Articular chondrocyte of knee joint (primary cell): ENCODE measurements at places on chromosomes 11 and 22. TPM values are rescaled to one million over a fixed set of nuclear protein-coding genes. Genes with fewer than 3 reads are reported as not detected.

SAA1 gene
- 0.32 and 0.39 TPM in 2 replicates for total RNA-seq

RAB38 gene
- 0.13 and 0.32 TPM in 2 replicates for total RNA-seq

SLC17A6 gene
- total RNA-seq = not detected in 2 replicates

PIWIL4 gene
- 4.4 and 6.8 TPM in 2 replicates for total RNA-seq

E2F8 gene
- 0.52 and 1.1 TPM in 2 replicates for total RNA-seq

DDIAS gene
- 2.6 and 3.1 TPM in 2 replicates for total RNA-seq

OR2AT4 gene
- total RNA-seq = not detected in 2 replicates

RASD2 gene
- total RNA-seq = 0.22 and 0.52 TPM in 2 replicates

HDHD5 gene
- total RNA-seq = 23.0 and 31.6 TPM in 2 replicates

BRSK2 gene
- under 0.01 TPM in 1 of 2 replicates, not detected in the other for total RNA-seq

DGAT2 gene
- total RNA-seq = 2.4 TPM in 2 replicates

F2 gene
- total RNA-seq = not detected in 2 replicates

ADAMTS8 gene
- under 0.01 TPM in 1 of 2 replicates, not detected in the other for total RNA-seq

FGF4 gene
- total RNA-seq = not detected in 2 replicates

OR4C5 gene
- total RNA-seq = not detected in 2 replicates

SHANK2 gene
- total RNA-seq = 3.2 and 3.7 TPM in 2 replicates

POU2AF1 gene
- not detected in 2 replicates for total RNA-seq

ELMOD1 gene
- 0.11 TPM in 1 of 2 replicates, not detected in the other for total RNA-seq

PDE3B gene
- 4.3 and 8.6 TPM in 2 replicates for total RNA-seq

TAF1D gene
- 178 and 254 TPM in 2 replicates for total RNA-seq

APOA4 gene
- total RNA-seq = not detected in 2 replicates

MMP7 gene
- not detected in 2 replicates for total RNA-seq

PSMA1 gene
- total RNA-seq = 160 and 165 TPM in 2 replicates

NRXN2 gene
- 2.6 and 7.6 TPM in 2 replicates for total RNA-seq

CRYBB2 gene
- total RNA-seq = not detected in 2 replicates

KRTAP5-1 gene
- total RNA-seq = not detected in 2 replicates

APOBEC3B gene
- 3.1 and 5.1 TPM in 2 replicates for total RNA-seq

OR8D4 gene
- 0.32 TPM in 1 of 2 replicates, not detected in the other for total RNA-seq

MIOX gene
- total RNA-seq = not detected in 2 replicates

MB gene
- not detected in 2 replicates for total RNA-seq

PIK3IP1 gene
- total RNA-seq = 20.6 and 22.0 TPM in 2 replicates

OR51B2 gene
- total RNA-seq = not detected in 2 replicates

TRIM49 gene
- total RNA-seq = not detected in 2 replicates

SERHL2 gene
- total RNA-seq = 4.9 and 7.1 TPM in 2 replicates

HTR3B gene
- not detected in 2 replicates for total RNA-seq

BLID gene
- total RNA-seq = 17.8 and 23.1 TPM in 2 replicates

MN1 gene
- 13.9 and 14.7 TPM in 2 replicates for total RNA-seq

ALDH3B1 gene
- 50.2 and 50.5 TPM in 2 replicates for total RNA-seq

ALG12 gene
- 17.4 and 19.9 TPM in 2 replicates for total RNA-seq

MYEOV gene
- total RNA-seq = 0.39 and 1.1 TPM in 2 replicates

SPI1 gene
- total RNA-seq = not detected in 2 replicates

IGLL5 gene
- not detected in 2 replicates for total RNA-seq

OR6A2 gene
- 0.52 and 0.76 TPM in 2 replicates for total RNA-seq

CDCA5 gene
- 5.4 and 7.7 TPM in 2 replicates for total RNA-seq
